ENCODE measurements at places on chromosomes 2 and 18.

DNA sequence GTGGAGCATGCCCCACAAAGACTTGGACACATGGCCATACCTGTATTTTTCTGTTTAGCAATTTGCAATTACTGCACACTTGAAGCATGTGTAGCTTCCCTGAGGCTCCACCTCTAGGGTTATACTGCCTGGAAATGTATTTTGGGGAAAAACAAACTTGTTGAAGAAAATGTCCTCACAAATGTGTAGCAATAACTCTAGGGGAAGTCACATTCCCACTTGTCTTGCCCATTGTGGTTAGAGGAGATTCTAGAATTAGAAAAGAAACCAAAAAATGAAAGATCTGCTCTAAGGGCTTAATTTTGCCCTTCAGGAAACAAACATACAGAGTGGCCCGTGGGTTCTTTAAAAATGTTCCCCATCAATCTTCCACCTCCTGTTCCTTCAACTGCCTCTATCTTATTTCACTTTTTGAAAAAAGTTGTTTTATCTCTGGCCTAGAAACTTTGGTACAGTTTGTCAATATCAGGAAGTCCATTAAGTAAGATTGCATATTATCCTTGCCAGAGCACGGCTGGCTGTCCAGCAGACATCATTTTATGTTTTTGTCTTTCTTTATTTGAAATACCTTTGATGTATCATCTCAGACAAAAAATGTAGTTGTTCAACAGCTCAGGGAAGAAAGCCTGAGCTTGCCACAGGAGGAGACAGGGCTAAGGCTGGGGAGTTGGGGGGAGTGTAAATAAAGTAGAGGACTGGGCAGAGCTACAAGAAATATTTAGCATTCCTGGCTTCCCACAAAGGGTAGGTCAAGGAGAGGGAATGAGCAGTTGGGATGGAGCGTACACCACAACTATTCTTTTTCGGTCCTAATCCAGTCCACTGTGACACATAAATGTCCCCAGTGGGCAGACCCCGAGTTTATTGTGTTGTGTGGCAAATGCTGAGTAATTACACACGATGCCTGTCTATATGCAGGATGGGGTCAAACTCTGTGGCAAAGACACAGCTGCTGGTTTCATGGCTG, 96.8 kb upstream of the CDC42EP3 start:
- DNase-seq = no peak

GRCh38 chr18:55390898-55391297, 197.1 kb downstream of the TCF4 start:
- no peak for DNase-seq

- no peak for DNase-seq
Observed at GRCh38 chr18:63189041-63189440, 130.5 kb downstream of the BCL2 start.

- DNase-seq = no peak
Observed at GRCh38 chr2:101230541-101231001, 22.1 kb upstream of the CNOT11 start.

DNA sequence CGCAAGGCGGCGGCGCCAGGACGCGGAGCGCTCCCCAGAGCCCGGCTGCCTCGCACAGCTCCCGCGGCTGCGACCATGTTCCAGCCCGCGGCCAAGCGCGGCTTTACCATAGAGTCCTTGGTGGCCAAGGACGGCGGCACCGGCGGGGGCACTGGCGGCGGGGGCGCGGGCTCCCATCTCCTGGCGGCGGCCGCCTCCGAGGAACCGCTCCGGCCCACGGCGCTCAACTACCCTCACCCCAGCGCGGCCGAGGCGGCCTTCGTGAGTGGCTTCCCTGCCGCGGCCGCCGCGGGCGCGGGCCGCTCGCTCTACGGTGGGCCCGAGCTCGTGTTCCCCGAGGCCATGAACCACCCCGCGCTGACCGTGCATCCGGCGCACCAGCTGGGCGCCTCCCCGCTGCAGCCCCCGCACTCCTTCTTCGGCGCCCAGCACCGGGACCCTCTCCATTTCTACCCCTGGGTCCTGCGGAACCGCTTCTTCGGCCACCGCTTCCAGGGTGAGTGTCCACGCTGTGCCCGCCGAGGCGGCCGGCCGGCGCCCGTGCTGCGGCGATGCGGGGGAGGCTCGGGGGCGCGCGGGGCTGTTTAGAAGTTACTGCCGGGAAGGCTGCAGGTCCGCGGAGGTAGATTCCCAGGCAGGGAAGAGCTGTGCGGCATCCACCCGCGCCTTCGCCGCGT, 696 bp downstream of the EMX1 start:
- DNase-seq = no peak

DNA sequence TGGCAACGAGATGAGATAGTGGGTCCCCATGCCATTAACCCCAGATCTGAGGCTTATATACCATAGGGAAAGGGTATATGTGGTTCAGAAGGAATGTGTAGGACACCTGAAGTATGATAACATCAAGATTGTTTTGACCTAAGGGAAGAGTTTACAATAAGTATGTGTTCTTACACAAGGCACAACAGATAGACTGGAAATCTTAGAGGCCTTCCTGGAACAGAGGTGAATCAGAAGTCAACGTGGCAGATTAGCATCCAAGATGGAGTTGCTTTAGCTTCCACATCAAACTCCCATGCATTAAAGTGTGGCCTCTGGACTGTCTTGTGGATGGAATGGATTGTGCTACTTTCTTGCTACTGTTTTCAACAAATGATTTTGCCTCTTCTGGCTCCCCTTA, 116.6 kb upstream of the NT5C1B start:
- no peak for DNase-seq

GRCh38 chr18:44786688-44787087, 106.0 kb downstream of the SETBP1 start:
- no peak for DNase-seq

- DNase-seq = no peak
Observed at GRCh38 chr18:50638884-50639420, 79.1 kb downstream of the MAPK4 start.

DNA sequence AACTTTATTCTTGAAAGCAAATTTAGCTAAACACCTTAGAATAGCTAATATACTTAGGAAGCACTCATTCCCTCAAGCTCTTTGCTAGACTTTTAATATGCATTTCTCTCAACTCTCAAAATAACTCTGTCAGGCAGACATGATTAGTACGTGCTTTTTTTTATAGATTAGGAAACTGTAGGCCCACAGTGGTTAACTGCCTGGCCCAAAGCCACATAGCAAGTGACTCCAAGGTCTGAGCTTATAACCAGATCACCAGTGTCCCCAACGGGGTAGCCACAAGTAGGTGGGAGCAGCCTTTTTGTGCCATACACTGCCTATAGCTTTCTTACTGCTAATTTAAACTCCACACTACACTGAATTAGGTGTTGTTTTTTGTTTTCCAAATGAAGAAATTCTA, 576.8 kb downstream of the METTL4 start:
- no peak for DNase-seq

- DNase-seq = no peak
Observed at GRCh38 chr18:27206411-27206810, 21.3 kb upstream of the CHST9 start.

DNA sequence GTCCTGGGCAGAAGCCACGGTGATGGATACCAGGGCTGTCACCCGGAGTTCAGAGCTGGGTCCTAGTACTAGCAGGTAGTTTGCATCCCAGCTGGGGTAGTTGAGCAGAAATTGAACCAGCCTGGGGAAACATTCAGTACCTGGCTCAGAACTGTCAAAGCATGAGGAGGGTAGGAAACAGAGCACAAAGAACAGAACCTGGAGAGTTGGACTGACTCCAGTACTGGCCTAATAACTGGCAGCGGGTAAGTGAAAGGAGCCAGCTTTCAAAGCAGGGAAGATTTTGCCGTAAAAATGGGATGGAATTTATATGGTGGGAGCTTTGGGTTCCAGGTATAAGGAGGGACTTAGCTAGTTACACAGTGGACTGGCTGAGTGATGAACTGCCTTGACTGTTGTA, 23.8 kb downstream of the ATG16L1 start:
- no peak for DNase-seq

DNA sequence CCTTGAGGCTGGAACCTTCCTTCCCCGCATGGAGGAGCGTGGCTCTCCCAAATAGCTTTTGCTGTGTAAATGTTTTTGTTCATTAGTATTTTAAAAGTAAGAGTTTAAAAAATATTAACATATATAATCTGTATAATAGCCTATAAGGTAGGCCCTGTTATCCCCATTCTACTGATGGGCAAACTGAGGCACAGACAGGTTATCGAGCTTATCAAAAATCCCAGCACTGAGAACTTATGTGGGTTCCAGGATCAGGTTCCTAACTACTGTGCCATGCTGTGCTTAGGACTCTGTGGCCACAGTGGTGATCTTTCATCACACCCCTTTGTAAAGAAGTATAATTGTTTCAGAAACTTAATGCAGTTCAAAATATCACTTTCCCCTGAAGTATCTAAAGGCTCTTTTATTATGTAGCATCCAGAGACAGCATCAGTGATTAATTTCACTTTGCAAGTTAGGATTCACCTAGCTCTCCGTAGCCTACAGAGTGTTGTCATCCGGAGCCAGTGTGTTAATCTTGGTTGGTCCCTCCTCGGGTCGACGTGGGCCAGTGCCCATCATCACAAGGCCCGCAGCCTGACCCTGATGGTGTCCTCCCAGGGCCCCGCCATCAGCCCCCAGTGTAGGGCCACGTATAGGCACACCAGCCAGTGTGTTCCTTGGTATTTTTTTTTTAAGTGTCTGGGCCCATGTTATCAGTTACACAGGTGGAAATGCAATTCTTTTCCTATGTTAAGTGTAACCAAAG, 28.7 kb downstream of the CABLES1 start:
- DNase-seq = no peak

- DNase-seq = no peak
Observed at GRCh38 chr2:19932928-19933327, 31.1 kb upstream of the TTC32 start.

GRCh38 chr2:179201869-179202268, 62.8 kb downstream of the SESTD1 start:
- DNase-seq = no peak

Data from hematopoietic multipotent progenitor cell (in vitro differentiated cells).